Lower leg skin (tissue), 4 donors: ENCODE measurements at places on chromosomes 3 and 15. TPM values are rescaled to one million over a fixed set of nuclear protein-coding genes. Genes with fewer than 3 reads are reported as not detected.

DNA sequence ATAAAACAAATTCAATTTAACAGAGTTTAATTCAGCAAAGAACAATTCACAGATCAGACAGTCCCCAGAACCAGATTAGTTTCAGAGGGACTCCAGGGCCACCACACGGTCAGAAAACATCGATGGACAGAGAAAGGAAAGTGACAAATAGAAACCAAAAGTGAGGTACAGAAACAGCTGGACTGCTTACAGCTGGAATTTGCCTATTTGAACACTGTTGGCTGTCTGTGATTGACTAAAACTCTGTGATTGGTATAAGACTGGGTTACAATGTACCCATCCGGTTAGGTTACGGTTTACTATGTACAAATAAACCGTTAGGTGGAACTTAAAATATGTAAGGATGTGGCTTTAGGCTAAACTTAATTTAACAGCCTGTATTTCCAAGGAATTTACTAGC, 30.3 kb downstream of the MOBP start:
- DNase-seq = no peak

DNA sequence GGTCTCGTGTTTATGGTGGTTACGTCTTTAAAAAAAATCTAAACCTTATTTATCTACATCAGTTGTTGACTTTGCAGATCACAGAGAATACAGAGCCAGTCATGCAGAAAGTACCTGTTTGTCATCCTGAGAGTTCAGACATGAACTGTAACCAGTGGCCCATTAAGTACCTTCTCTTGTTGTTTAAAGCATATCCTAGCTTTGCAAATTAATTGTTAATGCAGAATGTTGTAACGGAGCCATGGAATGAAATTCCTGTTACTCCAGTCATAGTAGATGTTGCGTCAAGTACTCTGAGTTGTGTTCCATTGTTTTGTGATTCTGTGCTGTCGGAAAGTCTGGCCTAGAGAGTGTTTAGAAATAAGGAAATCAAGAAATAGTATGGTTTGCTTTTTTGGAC, 205.2 kb downstream of the RBMS3 start:
- DNase-seq = no peak

GRCh38 chr3:95474338-95474737, 1340.1 kb upstream of the EPHA6 start:
- DNase-seq = no peak

DNA sequence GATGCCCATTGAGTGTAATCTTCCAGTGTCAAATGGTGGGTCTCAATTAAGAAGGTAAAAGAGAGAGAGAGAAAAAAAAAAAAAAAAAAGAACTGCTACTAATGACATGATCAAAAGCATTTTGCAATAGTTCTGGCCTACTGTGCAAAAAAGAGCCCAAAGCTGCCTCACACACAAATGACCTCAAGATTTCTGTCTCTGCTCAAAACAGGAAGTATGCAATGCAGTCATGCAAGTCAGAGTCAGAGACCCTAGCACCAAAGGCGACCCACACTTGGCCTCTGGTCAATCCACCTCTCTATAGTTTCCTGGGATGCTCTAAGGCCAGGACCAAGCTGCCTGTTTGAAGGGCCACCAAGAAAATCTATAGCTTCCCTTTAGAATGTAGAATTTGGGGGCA, 323.5 kb downstream of the VPS13C start:
- no peak for DNase-seq

DNA sequence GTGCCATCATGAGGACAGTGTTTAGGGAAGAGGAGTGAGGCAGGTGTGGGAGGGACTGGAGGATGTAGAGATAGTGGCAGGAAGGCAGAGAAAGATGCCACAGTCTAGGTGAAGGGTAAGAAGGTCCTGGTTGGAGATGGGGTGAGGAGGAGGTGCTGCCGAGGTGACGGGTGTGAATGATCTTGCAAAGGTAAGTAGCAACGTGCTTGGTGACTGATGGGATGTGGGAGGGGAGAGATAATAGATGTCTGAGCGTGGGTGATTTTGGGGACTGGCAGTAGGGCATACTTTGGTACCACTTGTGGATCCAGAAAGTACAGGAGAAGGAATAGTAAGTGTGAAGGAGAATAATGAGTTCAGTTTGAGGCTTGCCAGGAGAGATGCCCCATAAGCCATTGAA, 27.2 kb downstream of the EPHB3 start:
- no peak for DNase-seq

DNA sequence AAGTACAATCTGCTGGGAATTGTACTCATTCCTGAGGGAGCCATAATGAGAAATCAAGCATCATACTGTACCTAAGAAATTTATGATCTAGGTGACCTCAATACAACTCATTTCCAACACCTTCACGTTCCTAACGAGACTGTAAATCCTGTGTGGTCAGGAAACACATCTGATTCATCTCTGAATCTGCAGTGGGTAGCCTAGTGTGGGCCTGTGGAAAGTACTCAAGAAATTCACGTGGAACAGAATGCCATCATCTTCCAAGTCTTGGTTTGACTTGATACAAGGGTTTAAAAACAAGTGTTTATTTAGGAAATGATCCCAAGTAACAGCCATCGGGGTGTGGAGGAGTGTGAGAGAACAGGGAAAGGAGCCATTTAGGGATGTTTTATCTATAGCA, 568.9 kb downstream of the EDEM1 start:
- no peak for DNase-seq

The C3orf20 gene
- not detected for total RNA-seq

The KBTBD13 gene
- not detected for total RNA-seq
